Heart left ventricle (tissue), 16 donors: ENCODE measurements at places on chromosomes 7 and 10.

DNA sequence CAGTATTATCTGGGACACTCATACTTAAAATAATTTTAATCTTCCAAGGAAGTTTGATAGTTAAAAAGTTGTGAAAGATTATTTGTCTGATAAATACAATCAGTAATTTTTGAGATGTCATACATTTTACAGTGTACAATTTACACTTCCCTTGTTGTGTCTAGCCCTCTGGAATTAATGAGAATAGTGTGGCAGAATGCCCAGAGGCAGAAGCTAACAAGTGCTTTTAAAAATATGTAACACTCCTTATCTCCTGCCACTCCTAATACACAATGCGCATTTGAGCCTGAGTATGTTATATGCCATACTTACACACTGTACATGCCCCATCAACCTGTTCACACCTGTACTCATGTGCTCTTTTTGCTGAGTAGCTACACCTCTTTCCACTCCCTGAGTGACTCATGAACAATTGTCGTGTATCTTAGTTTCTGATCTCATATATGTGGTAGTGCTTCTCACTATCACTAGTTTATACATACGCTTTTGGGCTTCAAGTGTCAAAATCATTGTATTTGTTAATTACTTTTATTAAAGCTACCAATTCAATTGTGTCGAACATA lies 106.9 kb upstream of the GNAI1 start:
- H3K4me3 ChIP-seq, result no peak overlapping the region
- H3K27me3 ChIP-seq, result no peaks in the 10 kb centered on the region
- DNase-seq, result no peak

DNA sequence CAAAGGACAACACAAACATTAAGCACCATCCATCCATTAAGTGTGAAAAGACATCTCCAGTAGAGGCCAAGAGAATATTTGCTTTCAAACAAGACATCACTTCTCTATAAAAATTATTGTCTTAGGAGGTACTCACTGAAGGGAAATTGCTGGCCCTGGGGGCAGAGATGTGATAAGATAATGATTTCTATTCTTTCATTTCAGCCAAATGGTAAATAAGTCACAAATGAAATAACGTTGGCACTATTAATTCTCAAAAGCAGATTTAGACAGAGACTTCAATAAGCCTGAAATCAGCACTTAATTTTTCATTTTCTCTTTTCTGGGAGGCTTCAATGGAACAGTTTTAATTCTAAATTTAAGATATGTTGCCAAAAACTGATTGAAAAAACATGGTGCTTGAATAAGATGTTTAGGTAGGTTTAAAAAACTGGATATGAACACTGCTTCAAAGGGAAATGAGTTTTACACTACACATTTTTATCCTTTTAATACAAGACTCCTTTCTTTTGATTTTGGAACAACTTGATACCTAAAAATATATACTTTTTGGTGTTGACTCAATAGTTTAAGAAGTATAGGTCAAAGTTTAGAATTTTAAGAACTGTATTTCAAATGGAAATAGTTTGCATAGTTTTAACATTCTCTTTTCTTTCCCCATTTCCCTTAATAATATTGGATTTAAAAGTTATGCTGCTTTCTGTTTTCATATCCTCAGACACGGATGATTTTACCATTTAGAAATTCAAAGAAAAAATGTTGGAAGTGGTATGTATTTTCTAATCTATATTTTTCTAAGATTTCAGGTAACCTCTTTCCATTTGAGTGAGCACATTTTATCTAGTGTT lies 204.0 kb downstream of the AHR start:
- no peaks in the 10 kb centered on the region for H3K36me3 ChIP-seq
- no peak overlapping the region for H3K4me3 ChIP-seq
- no peaks in the 10 kb centered on the region for H3K4me1 ChIP-seq

GRCh38 chr10:74189999-74190421 lies 39.0 kb downstream of the ADK start:
- peaks cover 7% of the 10 kb centered on the region for H3K4me1 ChIP-seq
- H3K4me3 ChIP-seq, result no peak overlapping the region
- H3K27me3 ChIP-seq, result no peaks in the 10 kb centered on the region

- peaks cover 16% of the 10 kb centered on the region for H3K4me1 ChIP-seq
- no peak overlapping the region for H3K27ac ChIP-seq
- no peaks in the 10 kb centered on the region for H3K27me3 ChIP-seq
These were observed 24.9 kb upstream of the NPS start for GRCh38 chr10:127524229-127524628.

- H3K27me3 ChIP-seq, result no peaks in the 10 kb centered on the region
- no peak overlapping the region for H3K4me3 ChIP-seq
- no peaks in the 10 kb centered on the region for H3K36me3 ChIP-seq
- no peak overlapping the region for H3K27ac ChIP-seq
These were observed 31.3 kb upstream of the LOXL4 start for GRCh38 chr10:98299341-98299740.
